NCI-H226 (cell line): ENCODE measurements at places on chromosomes 3 and 15.

- DNase-seq = no peak
Observed at GRCh38 chr15:52164631-52165265, 26.4 kb downstream of the GNB5 start.

DNA sequence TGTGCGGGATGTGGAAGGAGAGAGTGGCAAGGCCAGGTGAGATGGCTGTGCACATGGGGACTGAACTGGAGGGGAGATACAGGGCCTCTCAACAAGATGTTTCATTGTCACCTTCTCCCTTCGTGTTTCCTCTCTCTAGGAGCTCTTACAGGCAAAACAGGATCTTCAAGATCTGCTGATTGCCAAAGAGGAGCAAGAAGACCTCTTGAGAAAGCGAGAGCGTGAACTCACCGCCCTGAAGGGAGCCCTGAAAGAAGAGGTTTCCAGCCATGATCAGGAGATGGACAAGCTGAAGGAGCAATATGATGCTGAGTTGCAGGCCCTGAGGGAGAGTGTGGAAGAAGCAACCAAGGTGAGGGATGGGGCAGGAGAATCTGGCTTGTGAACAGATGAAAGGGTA, 85.2 kb downstream of the CGNL1 start:
- no peak for DNase-seq

DNA sequence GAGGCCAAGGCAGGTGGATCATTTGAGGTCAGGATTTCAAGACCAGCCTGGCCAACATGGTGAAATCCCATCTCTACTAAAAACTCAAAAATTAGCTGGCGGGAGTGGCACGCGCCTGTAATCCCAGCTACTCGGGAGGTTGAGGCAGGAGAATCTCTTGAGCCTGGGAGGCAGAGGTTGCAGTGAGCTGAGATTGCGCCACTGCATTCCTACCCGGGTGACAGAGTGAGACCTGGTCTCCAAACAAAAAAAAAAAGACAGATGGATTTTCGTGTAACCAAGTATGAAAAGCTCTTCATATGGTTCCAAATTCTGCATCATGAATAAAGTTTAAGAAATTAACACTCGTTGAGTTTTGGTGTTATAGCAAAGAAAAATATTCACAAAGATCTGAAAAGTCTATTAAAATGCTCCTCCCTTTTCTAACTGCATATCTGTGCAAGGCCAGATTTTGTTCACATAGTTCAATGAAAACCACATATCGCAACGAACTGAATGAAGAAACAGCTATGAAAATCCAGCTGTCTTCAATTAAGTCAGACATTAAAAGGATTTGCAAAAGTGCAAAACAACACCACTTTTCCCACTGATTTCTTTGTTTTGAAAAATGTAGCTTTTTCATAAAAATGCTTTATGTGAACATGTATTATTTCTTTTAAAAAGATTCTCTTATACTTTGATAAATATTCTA, 23.8 kb upstream of the FBLN2 start:
- DNase-seq = no peak

- DNase-seq = no peak
Observed at GRCh38 chr15:84953726-84954125, 27.9 kb upstream of the PDE8A start.

DNA sequence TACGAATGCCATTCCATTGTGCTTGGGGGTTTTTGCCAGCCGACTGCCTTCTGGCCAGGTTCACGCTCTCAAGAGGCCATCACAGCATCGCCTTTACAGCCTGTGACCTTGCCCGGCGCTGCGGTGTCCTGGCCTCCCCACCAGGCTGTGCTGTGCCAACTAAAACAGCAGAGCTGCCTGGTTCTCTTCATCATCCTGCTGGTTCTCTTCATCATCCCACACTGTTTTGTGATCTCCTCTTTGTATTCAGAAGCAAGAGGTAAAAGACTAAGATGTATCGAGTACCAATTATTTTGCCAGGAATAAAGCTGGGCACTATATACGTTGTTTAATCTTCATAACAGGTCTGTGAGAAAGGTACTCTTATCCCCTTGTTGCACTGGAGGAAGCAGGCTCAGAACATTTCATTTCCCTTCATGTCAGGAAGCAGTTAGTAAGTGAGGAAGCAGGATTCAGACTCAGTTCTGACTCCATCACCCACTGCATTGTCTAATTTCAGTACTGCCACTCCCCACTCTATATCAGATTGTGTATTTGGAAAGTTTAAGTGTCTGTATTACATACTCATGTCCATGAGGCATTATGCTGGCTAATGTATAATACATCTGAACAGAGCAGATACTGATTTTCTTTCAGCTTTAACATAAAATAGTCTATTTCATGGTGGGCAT, 92.7 kb downstream of the LRRC28 start:
- DNase-seq = no peak

- DNase-seq = no peak
Observed at GRCh38 chr3:46946416-46946815, 30.1 kb downstream of the CCDC12 start.

- no peak for DNase-seq
Observed at GRCh38 chr15:41443275-41443674, 26.4 kb downstream of the RTF1 start.

GRCh38 chr15:101003706-101004105, 84.5 kb downstream of the LRRK1 start:
- DNase-seq = no peak

- no peak for DNase-seq
Observed at GRCh38 chr15:60590935-60591495, 112.1 kb upstream of the ICE2 start.

GRCh38 chr15:42354824-42355223, 4.5 kb upstream of the CAPN3 start:
- no peak for DNase-seq

DNA sequence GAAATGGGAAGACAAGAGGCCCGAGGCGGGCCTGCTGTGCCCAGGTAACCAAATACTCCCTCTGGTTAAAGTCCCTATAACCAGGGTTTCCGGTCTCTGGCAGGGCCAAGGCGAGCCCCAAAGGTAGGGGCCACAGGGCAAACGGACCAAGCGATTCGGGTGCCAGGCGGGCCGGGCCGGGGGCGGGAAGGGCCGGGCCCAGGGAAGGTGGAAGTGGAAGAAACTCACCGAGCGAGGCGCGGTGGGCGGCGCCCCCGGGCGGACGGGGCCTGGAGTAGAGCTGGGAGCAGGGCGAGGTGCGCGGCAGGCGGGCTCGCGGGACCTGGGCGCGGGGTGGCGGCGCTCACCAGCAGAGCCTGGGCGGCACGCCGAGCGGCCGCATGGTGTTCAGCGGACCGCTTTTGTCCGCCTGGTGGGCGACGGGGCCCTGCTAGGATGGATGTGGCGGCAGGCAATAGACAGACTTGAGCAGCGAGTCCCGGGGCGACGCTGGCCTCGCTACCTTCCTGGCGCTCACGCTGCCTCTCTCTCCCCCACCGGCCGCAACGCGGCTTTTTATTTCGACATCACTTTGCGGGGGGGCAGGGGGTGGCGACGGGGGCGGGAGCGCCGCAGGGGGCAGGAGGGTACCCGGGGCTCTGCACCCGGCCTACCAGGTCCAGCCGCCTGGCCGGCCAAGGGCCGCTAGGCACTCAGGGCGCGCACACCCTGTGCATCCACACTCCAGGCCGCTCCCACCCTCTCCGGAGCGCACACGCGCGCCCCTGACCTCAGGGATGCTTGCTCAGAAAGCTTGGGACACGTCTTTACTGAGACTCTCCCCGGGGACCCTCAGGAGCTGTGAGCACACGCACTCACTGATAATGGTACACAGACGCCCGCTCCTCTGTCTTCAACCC, at the start of gene GATA2:
GATA2 (minus strand) TSS at position 531 of the 899 bp plus-strand sequence. CDS start 6,170 bp downstream, outside the sequence.
- no peak for DNase-seq

GRCh38 chr15:45442507-45443135, 64.3 kb upstream of the GATM start:
- DNase-seq = peak; percentile 83

GRCh38 chr3:4515916-4516579, 22.9 kb downstream of the ITPR1 start:
- no peak for DNase-seq

- DNase-seq = no peak
Observed at GRCh38 chr3:45417930-45418847, 29.8 kb downstream of the LARS2 start.

DNA sequence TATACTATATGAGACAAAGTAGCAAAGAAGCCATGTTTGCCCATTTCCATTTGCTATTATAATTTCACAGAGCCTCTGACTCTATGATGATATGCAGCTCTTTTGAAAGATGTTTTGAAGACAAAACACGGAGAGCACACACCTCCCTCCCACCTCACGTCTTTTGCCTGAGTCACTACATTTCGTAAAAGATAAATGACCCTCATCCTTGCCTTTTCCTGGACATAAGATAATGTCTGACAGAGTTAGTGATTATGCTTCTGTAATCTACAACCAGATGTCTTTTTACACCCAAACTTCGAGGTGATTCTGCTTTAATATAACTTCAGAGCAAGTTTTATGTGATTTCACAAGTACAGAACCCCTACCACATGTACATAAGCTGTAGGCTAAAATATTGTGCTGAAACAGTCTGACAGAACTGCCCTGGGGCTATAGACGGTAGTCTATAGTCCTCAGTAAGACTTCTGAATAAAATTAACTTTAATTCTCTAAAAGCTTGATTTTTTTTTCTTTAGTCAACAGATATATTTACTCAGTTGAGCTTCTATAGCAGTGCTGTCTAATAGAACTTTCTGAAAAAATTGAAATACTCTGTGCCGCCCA, 99.9 kb downstream of the CD200R1L start:
- DNase-seq = peak; percentile 94

DNA sequence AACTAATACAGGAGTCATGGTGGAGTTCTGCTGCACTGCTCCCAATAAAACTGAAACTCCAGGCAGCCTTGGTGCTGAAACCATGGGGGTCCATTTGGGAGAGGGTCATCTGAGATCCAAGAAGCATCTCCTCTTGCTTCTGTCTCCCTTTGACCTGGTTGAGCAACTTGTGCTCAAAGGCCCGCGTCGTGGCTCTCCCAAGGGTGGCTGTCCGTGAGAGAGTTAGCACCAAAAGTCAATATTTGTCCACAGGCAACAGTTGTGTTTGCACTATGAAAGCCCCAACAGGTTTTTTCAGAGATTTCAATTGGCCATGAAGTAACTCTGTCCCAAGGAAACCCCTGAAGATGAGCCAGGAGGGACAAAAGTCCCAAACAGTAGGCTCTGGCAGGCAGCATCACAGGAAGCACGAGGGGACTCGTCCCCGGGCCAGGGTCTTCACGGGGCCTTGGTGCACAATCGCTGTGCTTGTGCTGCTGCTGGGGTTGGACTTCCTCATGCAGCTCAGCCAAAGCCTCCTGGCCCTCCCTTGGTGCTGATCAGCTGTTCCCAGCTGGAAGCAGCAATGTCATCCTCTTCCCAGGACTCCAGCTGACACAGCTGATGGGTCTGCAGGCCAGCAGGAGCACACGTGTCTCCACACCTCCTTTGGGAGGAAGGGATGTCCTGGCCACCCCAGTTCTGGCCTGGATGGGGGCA, 39.4 kb upstream of the WNT5A start:
- no peak for DNase-seq

DNA sequence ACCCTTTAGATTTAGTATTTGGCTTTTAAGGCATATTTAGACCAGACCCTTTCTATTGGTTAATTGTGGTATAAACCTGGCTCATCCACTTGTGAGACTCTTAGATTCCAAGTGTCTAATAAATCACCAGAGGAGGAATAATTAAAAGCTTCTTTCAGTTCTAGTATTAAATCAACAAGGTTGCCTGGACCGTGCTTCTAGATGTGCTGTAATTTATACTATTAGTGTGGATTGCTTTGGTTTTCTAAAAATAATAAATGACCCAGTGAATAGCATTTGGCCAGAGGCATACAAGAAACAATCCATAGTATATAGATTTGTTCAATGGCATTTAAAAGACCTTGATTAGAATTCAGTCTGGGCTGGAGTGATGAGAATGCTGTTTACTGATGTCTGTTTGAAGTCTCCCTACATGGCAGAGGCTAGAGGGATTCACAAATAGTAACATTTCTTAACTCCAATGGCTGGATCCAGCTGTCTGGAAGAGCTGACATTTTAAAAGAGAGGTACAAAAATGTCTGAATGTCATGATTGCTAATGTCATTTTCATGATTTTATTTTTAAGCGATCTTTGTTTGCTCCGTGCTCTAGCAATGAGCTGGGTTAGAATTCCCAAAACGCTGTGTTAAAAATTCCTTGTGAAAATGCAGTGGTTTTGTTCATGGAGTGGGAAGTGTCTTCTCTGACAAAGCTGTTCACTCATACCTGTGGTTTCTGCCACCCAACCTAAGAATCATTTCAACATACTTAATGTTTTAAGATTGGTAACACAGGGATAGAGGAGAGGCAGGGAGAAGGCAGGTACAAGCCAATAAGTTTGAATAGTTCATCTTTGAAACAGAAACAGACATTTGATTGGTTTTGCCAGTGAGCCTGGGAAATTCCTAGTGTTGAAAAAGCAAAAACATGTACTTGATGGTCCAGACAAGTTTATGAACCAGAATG, 89.9 kb downstream of the RBMS3 start:
- DNase-seq = peak; percentile 23

- DNase-seq = no peak
Observed at GRCh38 chr3:62370858-62371719, 2.3 kb downstream of the FEZF2 start.

GRCh38 chr3:140706360-140706759, 28.5 kb downstream of the TRIM42 start:
- no peak for DNase-seq

DNA sequence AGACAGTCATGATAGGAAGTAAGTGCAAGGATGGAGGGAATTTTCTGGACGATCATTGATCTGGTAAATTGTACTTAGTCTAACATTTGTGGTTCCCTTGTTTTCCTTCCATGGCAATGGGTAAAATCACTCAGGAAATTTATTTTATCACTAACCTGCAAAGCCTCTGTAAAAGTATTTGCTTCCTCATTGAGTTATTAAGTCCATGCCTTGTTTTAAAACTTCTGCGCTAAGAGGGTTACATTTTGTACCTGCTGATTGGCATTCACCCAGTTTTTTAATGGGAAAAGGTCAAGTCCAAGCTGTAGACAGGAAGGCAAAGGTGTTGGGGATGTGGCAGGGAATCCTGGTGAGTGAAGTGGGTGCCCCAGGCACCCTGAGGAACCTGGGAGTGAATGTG, 146.2 kb upstream of the NR2F2 start:
- no peak for DNase-seq

- no peak for DNase-seq
Observed at GRCh38 chr3:154013736-154014135, 107.5 kb upstream of the ARHGEF26 start.

DNA sequence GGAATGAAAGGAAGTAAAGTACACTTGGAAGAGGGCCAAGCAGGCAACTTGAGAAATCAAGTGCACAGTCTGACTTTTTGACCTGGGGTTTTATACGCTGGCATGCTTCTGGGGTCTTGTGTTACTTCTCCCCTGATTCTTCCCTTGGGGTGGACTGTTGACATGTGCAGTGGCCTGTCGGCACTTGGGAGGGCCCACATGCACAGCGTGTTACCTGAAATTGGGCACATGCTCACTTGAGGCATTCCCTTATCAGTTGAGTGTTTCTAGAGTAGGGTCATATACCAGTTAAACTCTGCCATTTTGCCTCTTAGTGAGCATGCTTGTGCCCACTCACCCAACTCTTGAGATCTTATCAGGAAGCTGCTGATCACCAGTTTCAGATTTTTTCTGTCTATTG, 329.1 kb upstream of the SOX2 start:
- no peak for DNase-seq

- DNase-seq = peak; percentile 73
Observed at GRCh38 chr3:149589332-149589731, 68.5 kb downstream of the WWTR1 start.
